ENCODE measurements at places on chromosomes 16 and 17.

GRCh38 chr17:76262732-76263344 lies 2.3 kb upstream of the UBALD2 start:
- no peak for DNase-seq

DNA sequence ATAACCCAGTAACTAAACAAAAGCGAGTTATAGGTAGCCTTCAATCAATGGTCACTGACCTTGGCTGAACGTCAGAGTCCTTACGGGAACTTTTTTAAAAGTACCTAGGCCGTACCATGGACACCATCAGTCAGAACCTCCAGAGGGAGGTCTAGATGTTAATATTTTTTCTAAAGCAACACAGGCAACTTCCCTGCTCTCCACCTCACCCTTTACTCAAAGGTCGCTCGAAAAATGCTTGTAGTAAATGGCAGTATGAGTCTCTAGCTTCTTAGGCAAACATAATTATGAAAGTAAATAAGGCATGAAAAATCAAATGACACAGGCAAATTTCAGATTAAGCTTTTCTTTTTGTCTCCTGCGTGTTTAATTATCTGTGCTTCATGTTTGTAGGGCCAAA lies 82.1 kb downstream of the SLC39A11 start:
- DNase-seq = no peak

GRCh38 chr17:36943250-36944191 lies 5.2 kb upstream of the AATF start:
- DNase-seq = no peak

DNA sequence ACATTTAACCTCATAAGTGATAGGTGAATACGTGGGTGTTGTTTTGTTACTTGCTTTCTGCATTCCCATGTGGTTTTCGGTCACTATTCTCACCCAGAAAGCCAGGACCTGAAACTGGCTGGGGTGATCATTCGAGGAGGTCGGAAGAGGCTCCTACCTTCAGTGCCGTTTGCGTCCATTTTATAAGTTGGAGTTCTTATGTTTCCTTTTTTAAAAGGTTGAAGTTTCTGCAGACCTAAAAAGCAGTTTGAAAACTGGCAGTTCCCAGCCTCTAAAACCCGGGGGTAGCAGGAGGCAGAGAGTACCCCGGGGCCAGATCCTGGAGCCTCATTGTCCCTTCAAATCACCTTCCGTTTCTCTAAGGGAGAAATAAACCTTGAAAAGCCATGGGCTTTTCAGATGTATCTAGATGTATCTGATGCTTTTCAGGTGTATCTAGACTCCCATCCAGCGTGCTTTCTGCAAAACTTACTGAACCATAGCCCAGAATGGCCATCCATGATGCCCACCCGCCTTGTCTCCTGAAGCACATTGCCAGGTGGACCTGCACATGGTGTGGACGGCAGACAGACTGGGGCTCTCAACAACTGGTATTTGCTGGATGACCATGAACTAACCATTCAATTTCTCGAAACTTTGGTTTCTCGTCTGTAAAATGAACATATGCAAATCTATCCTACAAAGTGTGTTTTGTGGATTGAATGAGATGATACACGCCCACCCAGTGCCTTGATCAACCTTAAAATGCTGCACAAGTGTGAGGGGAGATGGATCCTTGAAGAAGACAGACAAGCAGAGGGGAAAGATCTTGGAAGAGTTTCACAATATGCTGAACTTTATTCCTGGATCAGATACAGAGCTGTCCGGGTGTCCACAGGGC lies 1.3 kb downstream of the NLRC5 start:
- DNase-seq = no peak

DNA sequence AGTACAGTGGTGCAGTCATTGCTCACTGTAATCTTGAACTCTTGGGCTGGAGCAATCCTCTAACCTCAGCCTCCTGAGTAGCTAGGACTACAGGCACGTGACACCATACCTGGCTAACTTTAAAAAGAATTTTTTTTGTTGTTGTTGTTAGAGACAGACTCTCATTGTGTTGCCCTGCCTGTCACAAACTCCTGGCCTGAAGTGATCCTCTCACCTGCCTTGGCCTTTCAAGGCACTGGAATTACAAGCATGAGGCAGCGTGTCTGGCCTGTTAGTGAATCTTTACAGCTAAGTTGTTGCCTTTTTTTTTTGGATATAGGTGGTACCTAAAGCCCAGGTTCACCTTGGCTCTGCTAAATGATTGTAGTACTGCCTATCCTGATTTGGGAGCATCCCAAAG lies 290.6 kb downstream of the BCAS3 start:
- no peak for DNase-seq

DNA sequence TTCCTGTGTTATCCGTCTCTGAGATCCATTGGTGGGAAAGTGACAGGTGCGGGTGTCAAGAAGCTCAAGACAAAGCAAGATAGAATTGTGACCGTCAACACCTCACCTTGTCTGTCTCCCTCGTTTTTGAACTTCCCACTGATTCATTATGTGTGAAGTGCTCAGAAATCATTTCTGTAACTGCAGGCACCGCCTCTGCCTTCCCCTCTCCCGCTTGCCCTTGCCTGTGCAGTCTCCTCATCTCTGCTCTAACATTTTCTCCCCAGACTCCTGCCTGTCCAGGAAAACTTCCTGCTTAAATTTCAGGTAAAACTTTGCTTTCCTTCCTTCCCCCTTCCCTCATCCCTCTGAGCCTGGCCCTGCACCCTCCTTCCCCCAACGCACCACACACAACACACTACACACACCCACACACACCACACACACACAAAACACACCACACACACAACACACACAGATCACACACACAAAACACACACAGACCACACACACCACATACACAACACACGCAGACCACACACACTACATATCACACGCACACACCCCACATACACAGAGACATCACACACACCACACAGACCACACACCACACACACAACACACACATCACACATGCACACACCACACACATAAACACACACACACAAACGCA lies 25.7 kb downstream of the CALB2 start:
- DNase-seq = no peak

Measured in stimulated activated CD4-positive, alpha-beta T cell treated with anti-CD3 and anti-CD28 coated beads, Interleukin-1b, Interleukin-23, amount 100 ng/mL, for 4 hours (primary cell).